ENCODE measurements at places on chromosomes 7 and 10.
A peak's percentile ranks its signal among the peaks of the same experiment; 100 is the strongest.

DNA sequence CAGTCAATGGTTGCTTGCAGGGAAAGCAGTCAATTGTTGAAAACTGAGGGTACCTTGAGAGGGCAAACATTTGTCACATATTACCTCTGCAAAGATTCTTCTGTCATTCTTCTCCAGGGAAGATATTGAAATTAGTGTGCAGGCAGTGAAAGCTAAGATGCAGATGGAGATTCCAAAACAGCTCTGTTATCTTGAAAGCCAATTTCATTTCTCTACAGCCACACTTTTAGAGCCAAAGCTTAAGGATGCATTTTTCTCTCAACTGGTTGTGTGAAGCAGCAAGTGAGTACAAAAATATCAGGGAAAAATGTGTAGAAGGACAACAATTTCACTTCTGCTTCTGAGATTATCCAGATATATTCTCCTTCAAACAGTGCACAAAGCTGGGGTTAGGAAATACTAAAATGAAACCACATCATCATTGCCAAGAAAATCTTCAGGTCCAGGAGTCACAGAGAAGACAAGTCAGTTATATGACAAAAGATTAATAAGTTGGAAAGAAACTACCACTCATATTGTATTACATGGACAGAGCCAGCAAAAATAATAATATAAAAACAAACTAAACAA lies 16.3 kb downstream of the SGMS1 start:
- no peak for DNase-seq

DNA sequence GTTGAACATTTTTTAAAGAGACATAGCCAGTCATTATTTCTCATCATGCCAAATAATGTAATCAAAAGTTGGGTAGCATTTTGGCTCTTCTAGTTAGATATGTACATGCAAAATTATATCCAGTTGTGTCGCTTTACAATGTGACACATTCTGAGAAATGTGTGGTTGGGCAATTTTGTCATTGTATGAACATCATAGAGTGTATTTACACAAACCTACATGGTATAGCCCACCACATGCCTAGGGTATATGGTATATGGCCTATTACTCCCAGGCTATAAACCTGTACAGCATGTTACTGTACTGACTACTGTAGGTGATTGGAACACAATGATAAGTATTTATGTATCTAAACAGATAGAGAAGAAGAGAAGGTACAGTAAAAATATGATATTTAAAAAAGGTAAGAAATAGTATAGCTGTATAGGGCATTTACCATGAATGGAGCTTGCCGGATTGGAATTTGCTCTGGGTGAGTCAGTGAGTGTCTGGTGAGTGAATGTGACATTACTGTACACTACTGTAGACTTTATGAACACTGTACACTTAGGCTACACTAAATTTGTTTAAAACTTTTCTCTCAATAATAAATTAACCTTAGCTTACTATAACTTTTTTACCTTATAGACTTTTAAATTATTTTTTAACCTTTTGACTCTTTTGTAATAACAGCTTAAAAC lies 16.5 kb downstream of the ZNF365 start:
- no peak for DNase-seq

DNA sequence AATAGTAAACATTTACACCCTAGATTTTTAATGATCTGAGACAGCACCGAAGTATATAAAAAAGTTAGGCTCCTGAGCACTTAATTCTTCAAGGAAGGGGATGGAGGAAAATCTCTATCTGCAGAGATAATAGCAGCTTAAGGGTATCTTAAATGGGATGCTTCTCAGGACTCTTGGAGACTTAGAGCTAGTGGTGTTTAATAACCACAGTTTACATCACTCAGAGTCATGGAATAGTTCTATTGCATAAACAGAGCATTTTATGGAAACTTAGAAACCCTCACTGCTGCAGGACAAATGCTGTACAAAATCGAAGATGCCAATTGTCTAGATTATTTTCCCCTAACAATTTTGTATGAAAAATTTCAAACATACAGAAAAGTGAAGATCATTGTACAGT lies 398.9 kb upstream of the GALNT17 start:
- no peak for DNase-seq

GRCh38 chr7:127189074-127189473 lies 63.7 kb downstream of the GRM8 start:
- no peak for DNase-seq

- DNase-seq, result no peak
Measured at GRCh38 chr10:50360077-50360850, 108.9 kb upstream of the ASAH2 start.

DNA sequence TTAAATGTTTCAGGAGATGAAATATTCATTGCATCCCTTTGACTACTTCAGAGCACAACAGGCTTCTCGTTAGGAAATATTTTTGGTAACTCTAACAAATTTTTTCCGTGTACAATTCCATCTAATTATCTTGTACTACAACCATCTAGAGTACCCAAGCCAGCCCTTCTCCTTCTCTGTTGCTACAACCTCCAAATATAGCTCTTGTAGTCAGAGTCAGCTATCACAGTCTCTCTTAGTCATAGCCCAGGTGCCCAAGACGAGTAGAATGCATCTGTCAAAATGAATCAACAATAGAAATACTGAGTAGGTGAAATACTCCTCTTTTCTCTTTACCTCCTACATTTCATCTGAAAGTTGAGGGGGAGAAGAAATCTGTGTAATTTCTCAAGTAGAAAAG lies 74.0 kb downstream of the INHBA start:
- no peak for DNase-seq

- DNase-seq, result no peak
Measured at GRCh38 chr10:119377451-119377957, 165.0 kb downstream of the RGS10 start.

- no peak for DNase-seq
Measured at GRCh38 chr7:39248041-39248691, 270.5 kb downstream of the POU6F2 start.

DNA sequence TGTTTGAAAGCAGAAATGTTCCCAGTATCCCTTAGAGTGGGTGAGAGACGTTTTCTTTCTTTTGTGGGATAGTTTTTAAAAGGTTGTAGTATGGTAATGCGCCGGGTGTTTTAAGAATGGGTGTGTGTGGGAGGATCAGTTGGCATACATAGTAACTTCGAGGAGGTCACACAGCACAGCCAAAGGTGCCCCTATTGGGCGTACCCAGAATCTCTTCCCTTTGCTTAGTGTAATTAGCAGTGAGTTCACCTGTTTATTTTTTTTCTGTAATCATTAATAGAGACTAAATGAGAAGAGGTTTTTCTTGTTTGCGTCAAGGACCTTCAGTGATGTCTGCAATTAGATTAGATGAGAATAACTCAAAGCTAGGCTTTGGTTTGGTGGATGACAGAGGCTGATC lies 1.5 kb downstream of the PLEKHA8 start:
- peak; percentile 48 for DNase-seq

- no peak for DNase-seq
Measured at GRCh38 chr10:7146189-7146588, 264.6 kb downstream of the SFMBT2 start.

DNA sequence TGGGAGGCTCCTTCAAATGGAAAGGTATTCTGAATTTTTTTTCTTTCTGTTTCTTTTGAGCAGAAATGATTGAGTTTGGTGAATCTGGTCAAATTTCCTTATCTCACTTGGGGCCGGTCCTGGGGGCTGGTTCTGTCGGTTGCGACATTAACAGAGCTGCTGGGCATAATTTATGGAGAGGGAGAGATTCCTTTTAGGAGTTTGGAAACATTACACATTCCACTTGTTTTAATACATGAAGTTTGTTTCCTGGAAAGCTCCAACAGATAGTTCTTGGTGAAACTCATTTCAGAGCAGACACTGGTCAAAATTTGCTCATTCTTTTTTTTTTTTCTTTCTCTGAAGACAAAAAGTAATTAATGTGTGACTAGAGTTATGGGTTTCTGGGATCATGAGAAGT lies 129.9 kb downstream of the ABCA13 start:
- no peak for DNase-seq

DNA sequence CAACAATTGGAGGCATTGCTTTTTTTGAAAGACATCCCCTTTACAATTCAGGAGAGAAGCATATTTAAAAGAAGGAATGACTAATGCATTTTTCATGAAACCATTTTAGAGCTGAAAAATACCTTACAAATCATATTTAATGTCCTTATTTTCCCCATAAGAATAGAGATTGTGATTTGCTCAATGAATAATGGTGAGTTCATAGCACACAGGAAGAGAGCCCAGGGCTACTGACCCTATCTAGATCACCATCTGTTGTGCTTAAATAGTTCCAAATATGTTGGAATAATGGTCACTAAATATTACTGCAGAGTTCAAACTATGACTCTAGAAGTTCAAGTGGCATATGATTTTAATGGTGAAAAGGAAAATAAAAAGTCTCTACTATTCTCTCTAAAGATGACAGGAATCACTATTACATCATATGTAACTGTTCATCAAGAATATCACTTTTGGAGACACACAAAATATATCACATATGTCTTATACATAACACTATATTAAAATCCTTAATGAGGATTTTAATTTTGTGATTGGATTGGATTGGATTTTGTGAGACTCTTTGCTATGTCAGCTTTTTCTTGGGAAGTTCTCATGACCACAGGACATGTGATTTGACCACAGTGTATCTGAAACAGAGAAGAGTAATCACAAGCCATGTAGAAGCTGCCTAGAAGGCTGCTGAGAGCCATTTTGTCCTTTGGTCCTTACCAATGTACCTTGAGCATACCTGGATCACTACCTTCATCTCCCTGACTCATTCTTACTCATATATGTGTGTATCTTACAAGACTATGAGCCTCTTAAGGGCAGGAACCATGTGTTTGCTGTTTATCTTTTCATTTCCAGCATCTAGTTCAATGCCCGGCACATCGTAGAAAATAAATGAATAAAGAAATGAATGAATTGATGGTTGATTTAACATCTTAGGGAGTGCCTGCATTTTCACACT lies 26.4 kb downstream of the SLC16A9 start:
- no peak for DNase-seq

DNA sequence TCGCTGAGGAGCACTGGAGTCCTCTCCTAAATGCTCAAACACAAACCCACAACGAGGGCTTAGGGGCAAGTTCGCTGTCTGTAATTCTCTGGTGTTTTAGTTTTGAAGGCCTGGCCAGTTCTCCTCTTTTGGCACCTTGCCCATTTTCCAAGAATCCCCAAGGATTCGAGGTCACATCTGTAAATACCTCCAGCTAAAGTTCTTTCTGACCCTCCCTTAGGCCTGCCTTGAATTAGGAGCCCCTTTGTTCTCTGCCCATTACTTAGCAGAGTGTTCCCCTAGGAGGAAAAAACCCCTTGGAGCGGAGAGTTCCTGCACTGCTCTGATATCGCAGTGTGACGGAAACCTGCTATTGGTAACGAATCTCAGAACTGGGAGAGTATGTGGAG lies 743 bp upstream of the PYROXD2 start:
- DNase-seq, result no peak

- DNase-seq, result no peak
Measured at GRCh38 chr7:56079450-56080185, 13.1 kb downstream of the PHKG1 start.

- DNase-seq, result no peak
Measured at GRCh38 chr10:117997673-117998072, 49.1 kb downstream of the RAB11FIP2 start.

DNA sequence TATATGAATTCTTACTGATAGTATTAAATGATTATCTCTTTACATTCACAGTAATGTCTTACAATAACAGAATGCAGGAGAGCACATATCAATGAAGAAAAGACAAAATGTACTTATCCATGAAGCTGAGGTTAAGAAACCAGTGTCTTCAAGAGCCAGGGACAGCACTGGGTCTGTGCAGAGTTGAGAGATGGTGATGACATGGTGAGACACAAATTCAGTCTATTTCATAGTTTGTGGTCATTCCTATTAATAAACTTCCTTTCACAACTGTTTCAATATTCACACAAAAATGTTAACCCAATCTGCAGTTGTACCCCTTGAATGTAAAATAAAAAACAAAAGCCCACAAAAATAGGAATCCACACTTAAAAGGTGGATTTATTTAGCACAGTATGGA lies 5.3 kb upstream of the MAGI2 start:
- no peak for DNase-seq

DNA sequence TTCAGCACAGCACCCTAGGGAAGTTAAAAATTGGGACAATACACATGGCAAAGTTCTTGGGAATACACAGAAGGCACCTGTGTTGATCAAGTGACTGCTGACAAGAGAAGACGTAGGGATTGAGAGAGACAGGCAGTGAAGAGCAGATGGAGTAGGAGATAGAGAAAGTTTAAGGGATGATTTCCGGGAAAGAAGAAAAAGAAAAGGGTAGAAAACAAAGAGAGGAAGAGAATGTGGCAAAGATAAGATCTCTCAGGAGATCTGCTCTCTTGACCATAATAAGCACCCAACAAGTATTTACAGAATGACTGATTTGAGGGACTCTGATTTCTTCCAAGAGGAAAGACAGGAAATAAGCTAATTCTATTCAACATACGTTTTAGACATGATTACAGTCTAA lies 15.1 kb upstream of the RALA start:
- no peak for DNase-seq

DNA sequence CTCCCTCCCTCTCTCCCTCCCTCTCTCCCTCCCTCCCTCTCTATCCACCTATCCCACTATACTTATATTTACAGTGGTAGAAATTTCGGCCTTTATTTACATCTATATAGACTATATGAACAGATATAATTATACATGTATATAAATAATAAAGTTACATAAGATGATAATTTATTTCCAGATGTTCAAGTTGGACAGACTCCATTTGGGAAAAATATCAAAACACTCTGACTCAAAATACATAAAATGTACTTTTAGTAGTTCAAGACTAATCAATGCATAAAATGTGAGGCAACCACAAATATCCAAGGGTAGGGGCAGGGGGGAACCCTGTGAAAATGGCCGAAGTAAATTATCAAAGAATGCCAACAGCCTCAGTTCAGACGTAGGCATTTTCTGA lies 203.0 kb downstream of the FANK1 start:
- DNase-seq, result no peak

DNA sequence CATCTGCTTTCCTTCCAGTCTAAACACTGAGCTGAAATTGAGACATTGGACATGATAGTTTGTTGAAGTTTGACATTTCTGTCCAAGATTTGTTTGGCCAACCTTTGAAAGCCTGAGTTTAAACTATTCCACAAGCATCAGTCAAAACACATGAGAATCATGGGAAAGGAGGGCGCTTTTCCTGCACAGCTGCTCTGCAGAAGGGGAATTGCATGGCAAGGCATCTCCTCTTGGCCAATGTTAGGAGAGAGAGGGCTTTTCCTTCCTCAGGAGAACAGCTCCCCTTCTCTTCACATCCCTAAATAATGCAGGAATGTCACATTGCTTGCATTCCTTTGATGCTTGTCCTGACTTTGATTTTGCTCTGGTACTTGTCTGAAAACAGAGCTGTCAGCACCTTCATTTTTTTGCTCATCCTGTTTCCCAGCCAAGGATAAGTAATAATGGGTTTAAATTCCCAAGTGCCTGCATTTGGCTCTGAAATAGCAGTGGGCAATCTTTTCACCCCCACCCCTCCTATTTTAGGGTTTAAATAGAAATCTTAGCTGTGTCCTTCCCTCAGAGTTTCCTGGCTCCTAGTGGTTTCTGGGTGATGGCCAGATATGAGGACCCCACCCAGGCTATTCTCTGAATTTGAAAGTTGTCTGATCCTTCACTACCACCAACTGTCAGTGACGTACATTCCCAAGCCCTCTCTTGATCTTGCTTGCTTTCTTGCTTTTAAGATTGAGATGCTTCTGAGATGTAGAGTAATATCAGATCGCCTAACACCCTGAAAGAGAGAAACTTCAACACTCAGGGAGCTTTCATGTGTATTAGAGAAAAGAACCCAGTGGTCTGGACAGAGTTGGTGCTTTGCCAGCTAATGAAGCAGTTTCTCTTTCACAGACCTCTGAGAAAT lies 75.2 kb upstream of the NPVF start:
- DNase-seq, result no peak

Data from T-helper 2 cell (primary cell).